ENCODE measurements at places on chromosomes 2 and 18.

GRCh38 chr18:22559414-22560274, 141.9 kb upstream of the CTAGE1 start:
- peak; percentile 80 for DNase-seq

DNA sequence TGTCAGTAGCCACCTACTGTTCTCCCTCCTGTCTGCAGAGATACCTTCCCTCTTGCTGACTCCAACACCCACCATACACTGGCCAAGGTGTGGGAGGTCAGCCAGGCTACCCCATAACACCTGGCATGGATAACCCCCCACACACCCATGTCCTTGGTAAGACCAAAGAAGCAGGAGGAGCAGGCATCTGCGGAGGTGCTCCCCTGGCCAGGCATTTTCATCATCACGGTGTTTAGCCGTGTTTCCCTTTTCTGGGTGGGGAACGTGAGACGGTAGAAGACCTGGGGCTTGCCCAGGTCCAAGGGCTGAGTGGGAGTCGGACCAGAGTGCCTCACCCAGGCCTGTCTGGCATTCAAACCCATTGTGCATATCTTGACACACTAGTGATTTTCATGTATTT, 150.3 kb downstream of the SMAD7 start:
- DNase-seq, result no peak

DNA sequence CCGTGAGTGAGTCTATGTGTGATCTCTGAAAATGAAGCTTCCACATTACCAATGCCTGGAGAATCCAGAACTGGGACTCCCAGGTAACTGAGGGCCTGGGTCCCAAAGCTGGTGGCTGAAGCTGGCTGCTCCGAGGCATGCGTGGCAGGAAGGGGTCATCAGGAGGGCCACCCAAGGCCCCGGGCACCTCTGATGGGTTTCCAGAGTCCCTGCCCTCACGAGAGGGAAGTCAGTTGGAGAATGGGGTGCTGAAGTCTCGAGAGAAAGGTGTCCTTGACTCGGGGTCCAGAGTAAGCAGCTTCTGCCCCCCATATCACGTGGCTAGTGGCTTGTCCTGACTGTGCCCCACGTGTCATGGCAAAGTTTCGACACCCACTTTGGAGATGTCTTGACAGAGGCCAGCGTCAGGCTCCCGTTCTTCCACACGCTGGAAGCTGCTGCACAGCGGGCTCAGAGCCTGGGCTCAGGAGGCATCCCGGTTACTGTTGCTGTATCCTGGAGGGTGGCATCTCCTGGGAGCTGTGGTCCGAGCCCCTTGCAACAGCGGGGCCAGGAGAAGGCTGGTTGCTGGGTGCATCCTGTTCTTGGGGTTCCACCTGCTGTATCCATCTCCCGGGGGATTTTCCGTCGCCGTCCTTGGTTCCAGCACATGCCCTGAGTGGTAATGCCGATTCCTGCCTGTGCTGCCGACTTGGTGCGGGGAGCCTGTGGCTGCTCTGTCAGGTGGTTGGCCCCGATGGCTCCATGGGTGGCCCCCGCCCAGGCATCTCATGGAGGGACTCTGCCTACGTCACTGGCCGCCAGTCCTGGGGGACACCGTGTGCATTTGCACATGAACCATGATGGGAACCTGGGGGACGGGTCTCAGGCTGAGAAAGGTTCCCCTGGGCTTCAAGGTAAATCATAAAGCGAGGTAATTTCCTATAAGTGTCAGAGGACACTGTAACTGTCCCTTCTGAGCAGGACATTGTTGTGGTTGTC, 183.3 kb upstream of the HDAC4 start:
- no peak for DNase-seq

- peak; percentile 21 for DNase-seq
Observed at GRCh38 chr18:23228102-23229061, 93.1 kb downstream of the CABLES1 start.

GRCh38 chr2:40511661-40512213, 59.8 kb upstream of the SLC8A1 start:
- no peak for DNase-seq

- DNase-seq, result peak; percentile 49
Observed at GRCh38 chr2:216695401-216695821, at the start of gene IGFBP5. TSS of gene IGFBP5 (minus strand) at chr2:216695549. CDS start at chr2:216694775, 774 bp downstream.

DNA sequence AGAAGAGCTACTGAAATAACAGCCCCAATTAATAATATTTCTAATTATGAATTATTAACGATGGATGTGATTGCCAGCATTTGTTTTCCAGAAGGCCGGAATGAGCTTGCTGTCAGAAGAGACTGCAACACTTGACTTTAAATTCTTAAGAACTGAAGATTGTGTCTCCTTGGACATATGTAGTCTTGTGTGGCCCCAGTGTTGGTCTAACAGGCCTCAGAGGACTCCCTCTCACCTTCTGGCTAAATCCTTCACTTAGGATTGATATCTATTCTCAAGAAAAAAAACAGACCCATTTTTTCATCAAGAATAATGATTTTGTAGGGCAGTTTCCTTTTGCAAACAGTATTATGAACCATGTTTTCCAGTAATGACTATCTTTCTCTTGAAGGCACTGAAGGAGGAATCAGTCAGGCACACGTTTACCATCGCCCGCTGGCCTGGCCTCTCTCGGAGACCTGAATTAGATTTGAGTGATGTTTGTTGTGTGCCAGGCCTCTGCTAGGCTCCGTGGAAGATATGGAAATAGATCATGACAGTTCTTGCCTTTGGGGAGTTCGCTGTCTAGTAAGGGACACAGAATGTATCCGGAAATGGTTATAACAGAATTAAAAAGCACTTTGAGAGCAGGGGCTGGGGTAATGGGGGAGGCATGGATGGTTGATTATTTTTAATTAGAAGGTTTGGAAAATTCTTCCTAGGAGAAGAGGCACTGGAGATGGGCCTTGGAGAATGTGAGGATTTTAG, 258.0 kb downstream of the MYCN start:
- peak; percentile 100 for DNase-seq

- no peak for DNase-seq
Observed at GRCh38 chr18:49917742-49918141, 104.4 kb upstream of the ACAA2 start.

DNA sequence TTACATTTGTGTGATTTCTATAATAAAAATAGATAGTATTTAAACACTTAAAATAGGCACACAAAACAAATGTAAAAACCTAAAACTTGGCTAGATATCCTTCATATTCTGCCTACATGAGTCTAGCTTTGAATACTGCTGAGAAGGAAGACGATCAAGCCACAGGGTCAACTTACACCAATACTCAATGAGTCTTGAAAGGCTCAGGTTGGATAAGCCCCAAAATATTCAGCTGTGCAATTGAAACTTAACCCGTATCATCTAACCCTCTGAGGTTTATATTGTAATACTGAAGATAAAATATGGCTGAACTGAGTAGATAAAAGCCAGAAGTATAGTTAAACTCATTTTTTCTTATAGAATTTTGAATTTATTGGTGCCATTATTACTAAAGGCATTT, 313.0 kb upstream of the NRXN1 start:
- DNase-seq, result no peak

DNA sequence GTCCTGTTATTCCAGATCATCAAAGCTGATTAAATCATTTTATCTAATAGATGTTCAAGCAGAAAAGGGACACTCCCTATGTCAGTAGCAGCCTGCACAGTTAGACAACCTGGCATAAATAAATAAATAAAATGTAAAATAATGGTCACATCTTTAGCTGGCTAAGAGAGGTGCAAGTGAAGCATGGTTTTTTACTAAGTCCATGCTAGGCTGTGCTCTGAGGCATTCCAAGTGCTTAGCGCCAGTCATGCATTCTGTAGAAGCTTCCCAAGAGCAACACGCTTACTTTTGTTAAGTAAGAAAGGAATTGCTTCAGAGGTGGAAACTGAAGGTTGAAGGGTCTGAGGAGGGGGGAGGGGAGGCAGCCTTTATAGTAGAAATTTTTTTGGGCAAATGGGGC, 351.2 kb downstream of the CDH2 start:
- no peak for DNase-seq

DNA sequence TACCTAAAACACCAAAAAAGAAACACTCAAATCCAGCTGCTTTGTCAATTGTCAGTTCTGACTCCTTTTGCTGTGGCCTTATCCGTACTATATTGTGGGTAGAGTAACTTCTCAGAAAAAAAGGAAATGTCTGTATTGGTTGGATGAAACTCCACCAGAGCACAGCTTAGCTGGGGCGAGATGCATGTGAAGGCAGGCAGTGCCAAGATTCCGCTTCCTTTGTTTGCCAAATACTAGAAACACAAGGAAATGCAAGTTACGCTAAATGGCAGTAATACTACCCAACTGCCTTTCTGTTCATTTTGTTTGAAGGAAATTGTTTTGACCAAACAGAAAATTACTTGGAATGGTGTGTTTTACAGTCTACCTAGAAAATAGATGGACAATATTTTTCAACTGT, 10.0 kb downstream of the KLF11 start:
- no peak for DNase-seq

DNA sequence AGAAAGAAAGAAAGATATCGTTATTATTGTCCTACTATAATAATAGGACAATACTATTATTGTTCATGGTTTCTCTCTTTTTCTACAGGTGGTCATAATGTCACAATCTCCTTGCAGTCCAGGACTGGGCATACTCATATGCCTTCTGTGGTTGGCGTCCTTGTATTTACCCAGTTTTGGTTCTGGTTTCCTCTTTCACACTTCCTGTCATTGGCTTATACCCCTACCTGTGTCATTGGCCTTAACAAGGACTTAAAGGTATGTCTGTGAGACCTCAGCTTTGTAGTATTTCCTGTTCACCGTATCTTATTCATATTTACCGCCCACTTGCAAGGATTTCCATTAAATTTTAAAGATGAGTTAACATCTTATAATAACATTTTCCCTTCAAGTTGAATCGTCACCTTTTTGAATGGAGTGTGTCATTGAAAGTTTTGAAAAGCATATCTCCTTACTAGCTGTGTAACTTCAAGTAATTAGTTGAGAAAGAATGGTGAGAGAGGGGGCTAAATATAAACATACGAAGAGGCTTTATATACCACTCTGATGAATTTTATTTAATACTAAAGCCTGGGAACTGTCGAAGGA, 36.5 kb upstream of the HTR2B start:
- no peak for DNase-seq

- DNase-seq, result no peak
Observed at GRCh38 chr2:144514616-144515091, 5.3 kb downstream of the ZEB2 start.

- no peak for DNase-seq
Observed at GRCh38 chr2:86783615-86784339, 6.9 kb downstream of the CD8A start.

DNA sequence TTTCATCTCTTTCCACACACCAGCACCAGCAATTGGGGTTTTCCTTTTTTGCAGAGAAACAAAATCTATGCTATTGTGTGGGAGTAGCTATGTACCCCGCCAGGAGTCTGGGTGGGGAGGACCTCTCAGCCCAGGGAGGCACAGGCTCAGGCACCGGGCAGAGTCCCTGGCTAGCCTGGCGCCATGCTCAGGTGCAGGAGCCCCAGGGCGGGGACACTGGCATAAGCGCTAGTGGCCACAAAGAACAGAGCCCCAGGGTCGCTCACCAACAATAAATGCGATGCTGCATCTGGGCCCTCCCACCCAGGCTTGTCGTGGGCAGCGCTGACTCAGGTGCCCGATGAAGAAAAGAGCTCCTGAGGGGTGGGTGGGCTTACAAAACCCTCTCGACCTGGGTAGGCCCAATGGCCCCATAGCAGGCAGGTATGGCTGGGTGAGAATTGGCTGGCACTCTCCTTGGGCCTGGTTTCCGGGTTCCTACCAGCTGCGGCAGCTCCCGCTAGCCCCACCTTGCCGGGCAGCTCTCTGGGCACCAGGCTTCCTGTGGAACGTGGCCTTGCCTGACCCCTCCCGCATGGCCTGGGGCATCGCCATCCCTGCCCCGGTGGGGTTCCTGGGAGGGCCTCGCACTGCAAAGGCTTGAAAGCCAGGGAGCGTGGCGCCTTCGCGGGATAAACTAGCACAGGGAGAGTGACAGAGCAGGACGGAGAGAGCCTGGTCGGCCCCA, 31.8 kb upstream of the COL6A3 start:
- no peak for DNase-seq

DNA sequence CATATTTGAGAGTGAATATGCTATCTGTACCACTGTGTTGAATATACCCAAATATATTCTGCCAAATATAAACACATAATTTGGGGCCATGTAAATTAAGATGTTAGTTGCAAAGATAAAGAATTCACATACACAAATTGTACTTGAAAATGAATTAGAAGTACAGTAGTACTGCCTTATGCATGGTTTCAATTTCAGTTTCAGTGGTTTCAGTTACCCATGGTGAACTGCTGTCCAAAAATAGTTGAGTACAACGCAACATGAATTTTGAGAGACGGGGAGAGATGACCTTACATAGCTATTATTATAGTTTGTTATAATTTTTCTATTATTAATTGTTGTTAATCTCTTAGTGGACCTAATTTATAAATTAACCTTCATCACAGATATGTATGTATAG, 1313.0 kb upstream of the FAM98A start:
- no peak for DNase-seq

DNA sequence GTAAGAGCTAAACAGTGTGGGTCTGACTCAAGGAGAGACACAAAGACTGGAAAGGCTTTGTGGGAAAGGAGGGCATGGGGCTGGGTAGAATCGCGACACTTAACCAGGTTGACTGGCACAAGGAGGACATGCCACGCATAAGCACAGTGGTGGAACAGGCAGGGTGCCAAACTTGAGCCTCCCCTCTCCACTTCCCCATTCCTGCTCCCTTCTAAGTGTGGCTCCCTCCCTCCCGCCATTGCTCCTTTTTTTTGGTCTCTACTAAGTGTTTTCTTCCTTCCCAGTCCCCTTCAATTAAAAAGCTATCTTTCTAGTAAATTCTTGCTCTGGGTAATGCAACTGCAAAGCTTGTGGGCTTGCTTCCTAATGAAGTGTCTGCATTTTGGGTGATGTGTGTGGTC, 40.3 kb upstream of the ZFP36L2 start:
- DNase-seq, result no peak

- DNase-seq, result no peak
Observed at GRCh38 chr2:52658598-52658997, 1109.0 kb upstream of the CHAC2 start.

DNA sequence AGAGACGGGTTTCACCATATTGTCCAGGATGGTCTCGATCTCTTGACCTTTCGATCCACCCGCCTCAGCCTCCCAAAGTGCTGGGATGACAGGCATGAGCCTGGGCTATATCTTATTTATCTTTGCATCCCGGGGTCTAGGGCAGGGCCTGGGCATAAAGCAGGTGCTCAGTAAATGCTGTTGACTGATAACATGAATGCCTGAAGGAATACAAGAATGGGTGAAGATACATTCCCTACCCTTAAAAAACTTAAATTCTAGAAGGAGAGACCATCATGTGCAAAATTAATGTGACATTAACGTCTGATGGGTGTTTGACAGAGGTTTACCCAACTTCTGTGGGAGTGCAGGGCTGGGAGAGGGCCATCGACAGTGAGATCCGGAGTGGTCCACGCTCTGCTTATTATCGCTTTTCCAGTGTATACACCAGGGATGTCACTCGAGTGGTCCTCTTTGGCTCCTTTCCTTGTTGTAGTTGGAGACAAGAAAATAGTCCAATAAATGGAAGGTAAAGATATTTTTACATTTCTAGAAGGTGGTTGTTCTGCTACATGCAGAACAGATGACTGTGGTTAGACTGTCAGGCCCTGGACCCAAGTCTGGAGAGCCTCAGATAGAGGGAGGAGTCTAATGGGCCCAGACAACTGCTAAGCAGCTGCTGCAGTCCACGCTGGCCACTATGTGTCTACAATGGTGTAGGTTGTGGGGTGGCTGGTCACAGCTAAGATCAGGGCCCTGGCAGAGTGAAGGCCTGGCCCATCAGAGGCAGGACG, 131.7 kb downstream of the MYCN start:
- peak; percentile 97 for DNase-seq
